ENCODE measurements at places on chromosomes 1 and 21.

DNA sequence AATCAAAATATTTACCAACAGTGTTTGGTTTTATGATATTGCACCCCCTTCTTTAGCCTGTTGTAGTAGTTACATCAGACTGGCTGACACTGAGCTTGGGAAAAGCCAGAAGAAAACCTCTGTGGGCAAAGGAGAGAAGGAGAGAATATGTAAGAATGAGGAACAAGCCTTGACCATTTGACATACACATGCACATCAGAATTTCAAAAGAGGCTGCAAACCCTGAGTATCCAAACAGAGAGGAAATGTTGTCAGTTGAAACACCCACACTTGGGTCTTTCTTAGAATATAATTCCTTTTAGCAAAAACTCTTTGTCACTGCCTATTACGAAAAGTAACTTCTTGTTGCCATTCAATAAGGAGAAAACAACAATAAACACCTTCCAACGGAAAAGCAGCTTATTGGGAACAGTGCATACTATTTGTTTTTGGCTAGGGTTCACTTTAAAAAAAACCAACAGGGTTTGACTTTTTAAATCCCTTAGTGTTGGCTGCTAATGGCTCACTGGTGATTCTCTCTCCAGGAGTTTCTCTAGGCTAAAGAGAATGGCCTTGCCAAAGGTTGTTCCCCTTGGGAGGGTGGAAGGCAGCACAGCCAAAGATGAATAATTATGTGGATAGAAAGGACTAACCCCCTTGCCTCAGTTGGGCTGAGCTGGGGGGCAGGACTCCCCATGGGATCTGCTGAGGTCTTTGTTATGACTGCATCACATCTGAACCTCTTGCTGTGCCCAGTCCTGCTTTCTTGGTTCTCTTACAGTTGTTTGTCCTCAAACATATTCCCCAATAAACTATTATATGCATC lies 48.9 kb downstream of the GORAB start:
- no peak for DNase-seq

- no peak for DNase-seq
These were observed 46.9 kb downstream of the AJAP1 start for GRCh38 chr1:4701276-4701675.

DNA sequence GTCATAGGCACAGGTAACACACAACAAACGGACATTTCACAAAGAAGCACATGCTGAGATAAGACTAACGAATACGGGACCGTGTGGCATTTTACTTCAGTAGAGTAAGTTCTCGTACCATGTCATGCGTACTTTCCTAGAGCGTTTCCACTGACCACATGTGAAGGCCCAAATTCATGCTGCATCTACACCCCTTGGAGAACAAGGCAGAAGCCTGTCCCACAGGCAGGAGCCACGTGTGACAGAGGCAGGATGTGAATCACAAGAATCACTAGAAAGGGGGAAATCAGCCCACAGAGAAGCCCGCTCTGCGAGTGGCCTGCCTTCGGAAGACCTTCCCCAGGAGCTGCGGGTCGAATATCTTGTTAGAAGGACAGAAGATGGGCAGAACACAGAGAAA lies 41.8 kb downstream of the URB1 start:
- no peak for DNase-seq

- DNase-seq: no peak
These were observed 3.4 kb downstream of the IGSF21 start for GRCh38 chr1:18110968-18111367.

GRCh38 chr1:37622131-37622530 lies 12.6 kb downstream of the RSPO1 start:
- DNase-seq: no peak

GRCh38 chr1:63935553-63935952 lies 161.7 kb downstream of the ROR1 start:
- no peak for DNase-seq

GRCh38 chr1:1068517-1069055 lies 5.5 kb downstream of the RNF223 start:
- peak; percentile 74 for DNase-seq

DNA sequence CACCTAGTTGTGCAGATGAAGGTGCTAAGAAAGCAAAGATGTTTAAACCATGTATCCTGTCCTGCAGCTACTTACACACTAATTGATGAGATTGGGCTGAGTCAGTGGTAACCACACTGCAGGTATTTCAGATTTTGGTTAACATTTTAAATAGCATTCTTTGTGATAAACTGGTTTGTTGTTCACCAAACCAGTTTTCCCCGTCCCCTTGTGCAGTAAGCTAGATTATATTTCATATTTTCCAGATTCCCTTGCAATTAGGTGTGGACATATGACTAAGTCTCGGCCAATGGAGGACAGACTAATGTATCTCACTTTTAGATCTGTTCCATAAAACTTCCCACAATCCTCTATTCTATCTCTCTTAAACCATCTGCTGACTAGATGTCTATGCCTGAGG lies 320.4 kb downstream of the RWDD3 start:
- DNase-seq: no peak

- DNase-seq: no peak
These were observed 150.3 kb downstream of the HMGB4 start for GRCh38 chr1:34013958-34014737.

DNA sequence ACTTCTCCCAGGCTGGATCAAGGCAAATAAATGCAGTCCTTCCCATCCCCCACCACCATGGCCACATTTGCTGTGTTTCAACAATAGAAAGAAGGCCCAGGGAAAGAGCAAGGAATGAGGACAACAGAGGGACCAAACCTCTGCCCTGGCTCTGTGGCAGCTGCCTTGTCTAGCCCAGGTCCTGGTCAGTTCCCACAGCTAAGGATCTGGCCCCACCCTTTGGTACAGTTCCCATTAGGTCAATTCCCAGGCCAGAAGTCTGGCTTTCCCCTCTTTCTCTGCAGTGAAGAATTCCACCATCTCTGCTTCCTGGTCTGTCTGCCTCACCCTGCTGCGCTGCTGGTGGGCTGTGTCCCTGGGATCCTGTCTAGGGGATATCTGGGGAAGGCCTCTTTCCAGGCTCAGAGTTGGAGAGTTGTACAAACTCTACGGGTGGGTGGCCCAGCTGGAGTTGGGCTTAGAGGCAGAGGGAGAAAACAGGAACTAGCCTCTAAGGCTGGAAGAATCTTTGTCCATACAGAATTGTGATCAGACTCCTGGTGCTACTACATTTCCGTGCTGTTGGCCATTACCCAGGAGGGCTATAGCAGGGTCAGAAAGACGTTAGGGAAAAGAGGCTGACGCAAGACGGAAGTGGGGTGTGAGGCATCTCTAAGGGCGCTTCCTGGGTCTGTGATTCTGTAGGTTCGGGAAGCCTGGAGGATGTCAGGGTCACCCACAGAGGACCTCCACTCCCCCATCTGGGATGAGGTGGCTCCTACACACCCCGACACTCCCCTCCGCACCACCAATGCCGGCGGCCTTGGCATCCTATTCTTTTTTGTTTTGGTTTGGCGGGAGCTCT lies 953 bp upstream of the NDUFS2 start:
- DNase-seq: no peak

- no peak for DNase-seq
These were observed 95.6 kb downstream of the NTMT2 start for GRCh38 chr1:170241266-170241851.

DNA sequence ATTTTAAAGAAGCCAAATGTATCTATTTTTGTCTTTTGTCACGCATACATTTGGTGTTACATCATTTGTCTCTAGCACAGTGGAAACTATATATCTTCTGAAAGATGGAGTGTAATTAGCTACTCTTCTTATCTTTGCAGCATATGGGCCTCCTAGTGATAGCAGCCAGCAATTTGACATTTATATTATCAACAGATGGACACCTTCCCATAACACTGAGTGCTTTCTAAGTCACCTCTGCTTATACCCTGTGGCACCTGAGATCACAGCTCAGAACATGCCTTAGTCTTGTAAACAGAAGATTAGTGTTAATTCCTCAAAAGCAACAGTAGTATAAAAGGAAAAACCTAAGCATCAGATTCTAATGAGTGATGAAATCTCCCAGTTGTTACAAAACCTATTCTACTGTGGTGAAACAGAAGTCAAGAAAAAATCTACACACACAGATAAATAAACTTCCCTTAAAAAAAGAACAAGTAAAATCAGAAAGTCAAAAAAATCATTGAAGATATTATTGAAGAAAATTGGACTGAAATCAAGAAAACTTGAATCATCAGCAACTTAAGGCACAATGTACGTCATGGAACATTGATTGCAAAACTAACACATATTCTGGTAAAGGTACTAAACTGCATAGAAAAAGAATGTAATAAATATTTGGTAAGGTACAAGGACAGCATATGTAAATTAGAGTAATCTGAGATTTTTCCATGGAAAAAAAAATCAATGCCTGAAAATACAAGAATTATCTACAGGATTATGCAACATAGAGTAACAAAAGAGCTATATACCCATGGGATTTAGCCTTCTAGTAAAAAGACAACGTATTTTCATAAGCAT lies 61.7 kb downstream of the KCNT2 start:
- no peak for DNase-seq

DNA sequence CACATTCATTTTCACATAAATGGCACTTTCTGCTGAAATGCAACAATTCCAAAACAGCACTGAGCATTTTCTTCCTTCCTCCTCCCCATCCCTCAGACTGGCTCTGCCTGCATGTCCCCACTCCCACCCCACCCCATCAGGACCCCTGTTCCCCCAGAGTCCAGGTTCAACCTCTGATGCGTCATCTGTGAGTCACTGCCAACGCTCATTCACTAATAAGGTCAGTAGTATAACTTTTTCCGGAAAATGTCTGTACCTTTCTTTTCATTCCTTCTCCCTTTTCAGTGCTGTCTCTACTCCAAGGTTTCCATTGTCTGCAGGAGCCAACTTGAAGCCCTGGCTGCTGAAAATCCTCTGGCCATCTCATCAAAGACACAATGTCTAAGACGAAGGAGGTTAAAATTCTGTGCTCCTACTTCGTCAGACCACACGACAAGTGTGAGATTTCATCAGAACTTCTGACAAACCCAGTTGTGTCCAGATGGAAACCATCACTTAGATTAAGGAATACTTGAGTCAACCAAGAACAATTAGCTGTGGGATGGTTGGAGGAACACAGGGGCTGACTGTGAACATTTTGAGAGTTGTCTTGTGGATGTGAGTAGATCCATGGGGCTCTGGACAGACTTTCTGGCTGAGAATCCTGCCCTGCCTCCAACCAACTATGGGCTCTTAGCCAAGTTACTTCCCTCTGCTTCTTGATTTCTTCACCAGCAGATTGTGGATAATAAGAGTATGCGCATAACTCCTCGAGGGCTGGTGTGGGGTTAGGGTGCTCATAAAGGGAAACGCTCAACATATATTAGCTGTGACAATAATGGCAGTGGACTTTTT lies 35.6 kb upstream of the UTS2 start:
- no peak for DNase-seq
